ENCODE measurements at places on chromosomes 2 and 18.

DNA sequence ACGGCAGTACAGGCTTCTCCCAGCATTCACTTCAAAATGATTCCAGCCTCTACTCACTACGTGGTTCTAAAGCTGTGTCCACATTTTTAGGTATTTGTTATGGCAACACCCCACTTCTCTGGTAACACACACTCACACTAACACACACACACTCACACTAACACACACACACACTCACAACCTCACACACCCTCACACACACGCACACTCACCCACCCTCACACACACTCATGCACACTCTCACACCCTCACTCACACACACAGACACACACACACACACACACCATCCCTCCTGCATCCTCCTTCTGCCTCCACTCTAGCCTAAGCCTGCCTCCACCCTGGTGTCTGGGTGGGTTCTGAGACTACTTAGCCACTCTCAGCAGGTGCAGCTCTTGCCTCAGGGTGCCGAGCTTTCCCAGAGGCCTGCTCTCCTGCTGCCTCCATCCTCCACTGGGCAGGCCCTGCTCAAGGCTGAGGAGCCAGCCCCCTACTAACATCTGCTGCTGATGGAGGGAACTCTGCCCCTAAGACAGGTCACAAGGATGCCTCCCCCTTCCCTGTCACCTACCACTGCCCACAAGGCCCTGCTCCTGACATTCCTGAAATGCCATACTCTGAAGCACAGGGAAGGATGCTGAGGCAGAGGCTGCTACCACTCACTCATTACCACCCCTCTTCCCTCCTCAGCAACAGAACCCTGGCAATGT, 63.9 kb downstream of the NCAPH start:
- no peak for DNase-seq

GRCh38 chr2:205500065-205500464, 182.2 kb upstream of the NRP2 start:
- no peak for DNase-seq

GRCh38 chr18:33571998-33572787, 5.8 kb upstream of the ASXL3 start:
- DNase-seq: no peak

GRCh38 chr2:28252311-28252710, 140.3 kb upstream of the FOSL2 start:
- no peak for DNase-seq

GRCh38 chr18:58861353-58861752, 3.3 kb upstream of the ZNF532 start:
- DNase-seq: no peak

GRCh38 chr2:166661391-166661790, 167.3 kb upstream of the SCN7A start:
- DNase-seq: no peak

DNA sequence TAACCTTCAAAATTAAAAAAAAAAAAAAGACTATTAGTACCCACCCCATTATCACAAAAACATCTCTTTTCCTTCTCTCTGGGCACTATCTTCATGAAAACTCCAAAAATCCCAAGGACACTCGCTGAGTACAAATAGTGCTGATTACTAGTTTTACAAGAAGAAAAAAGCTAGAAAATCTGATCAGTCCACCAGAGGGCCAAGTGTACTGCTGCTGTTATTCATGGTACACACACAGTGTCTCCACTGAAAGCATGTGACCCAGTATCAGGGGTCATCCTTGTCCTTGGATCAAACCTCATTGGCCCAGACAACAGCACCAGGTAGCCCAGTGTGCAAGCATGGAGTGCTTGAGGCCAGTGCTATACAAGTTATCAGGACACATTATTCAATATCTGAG, 382.7 kb upstream of the KLHL29 start:
- no peak for DNase-seq

DNA sequence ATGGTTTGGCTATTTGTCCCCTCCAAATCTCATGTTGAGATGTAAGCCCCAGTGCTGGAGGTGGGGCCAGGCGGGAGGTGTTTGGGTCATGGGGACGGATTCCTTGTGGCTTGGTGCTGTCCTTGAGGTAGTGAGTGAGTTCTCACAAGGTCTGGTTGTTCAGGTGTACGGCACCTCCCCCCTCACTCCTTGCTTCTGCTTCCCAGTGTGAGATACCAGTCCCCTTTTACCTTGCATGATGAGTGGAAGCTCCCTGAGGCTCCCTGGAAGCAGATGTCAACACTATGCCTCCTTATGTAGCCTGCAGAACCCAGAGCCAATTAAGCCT, 232.6 kb downstream of the LDLRAD4 start:
- no peak for DNase-seq

- DNase-seq: no peak
Observed at GRCh38 chr18:28365411-28365831, 188.5 kb upstream of the CDH2 start.

DNA sequence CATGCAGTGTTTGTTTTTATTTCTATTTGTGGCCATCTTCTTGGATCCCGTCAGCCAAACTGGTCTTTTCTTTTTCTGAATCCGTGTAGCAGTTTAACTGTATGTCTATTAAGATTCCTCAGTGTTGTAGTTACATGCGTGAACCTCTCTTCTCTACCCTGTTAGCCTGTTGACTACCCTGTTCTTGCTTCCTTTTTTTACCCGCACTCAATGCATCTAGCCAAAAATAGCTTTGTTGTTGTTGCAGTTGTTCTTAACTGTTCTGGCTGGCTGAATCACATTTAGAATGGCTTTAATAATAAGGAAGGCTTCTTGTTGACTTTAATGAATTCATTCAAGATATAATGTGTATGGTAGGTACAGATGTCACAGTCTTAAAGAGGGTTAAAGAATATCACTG, 137.1 kb downstream of the LCLAT1 start:
- DNase-seq: no peak

DNA sequence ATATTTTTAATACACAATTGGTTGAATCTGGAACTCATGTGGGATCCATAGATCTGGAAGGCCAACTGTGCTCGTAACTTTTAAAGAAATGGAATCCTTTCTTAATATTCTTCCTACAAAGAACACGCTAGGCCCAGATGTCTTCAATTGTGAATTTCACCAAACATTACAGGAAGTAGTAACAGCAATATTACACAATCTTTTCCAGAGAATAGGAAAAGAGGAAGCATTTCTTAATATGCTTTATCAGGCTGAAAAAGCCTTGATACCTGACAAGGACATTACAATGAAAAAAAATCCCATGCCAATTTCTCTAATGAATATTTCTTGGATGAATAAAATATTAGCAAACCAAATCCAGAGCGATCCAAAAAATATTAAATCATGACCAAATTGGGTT, 80.3 kb upstream of the HAAO start:
- no peak for DNase-seq

DNA sequence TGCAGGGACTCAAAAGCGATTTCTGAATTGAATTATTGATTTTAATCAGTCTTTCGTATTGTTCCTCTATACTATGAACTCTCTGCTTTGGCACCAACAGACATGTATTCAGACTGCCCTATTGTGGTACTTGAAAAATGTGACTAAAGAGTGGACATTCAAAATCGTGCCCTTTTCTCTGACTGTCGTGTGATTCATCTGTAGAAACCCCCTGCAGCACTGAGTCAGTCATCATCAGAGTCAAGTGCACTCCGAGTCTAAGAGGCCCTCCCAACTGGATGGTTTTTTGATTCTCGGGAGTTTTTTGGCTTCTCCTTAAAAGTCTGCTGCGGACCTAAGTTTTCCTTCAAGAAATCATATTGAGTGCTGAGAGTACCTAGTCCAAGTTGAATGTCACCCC, 96.4 kb upstream of the FOSL2 start:
- no peak for DNase-seq

GRCh38 chr18:9905401-9905922, 8.4 kb upstream of the VAPA start:
- no peak for DNase-seq

DNA sequence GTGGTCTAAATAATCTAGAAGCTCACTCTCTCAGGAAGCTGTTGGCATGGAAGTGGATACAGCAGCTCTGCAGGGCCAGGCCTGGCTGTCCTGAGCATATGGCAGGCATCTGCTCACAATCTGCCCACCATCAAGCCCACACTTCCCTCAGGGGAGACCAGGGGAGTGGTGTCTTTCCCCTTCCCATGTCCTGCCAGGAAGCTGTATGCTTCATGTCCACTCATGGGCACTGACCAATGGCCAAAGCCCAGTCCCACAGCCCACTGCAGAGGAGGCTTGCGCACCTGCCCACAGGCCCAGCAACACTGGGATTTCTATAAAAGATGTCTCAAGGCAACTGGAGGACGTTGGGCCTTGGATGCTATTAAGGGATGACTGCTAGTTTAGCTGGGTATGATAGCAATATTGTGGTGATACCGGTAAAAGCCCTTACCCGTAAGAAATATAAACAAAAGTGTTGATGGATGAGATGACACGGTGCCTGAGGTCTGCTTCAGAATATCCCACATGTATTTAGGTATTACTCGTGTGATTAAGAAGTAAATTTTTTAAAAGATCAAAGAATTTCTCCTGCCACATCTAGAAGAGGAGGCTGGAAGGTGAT, 106.7 kb upstream of the CTDP1 start:
- no peak for DNase-seq

GRCh38 chr2:25421820-25422411, 80.2 kb upstream of the DNMT3A start:
- no peak for DNase-seq

GRCh38 chr2:161796192-161796591, 172.0 kb downstream of the SLC4A10 start:
- DNase-seq: no peak

- no peak for DNase-seq
Observed at GRCh38 chr2:133411857-133412256, 156.4 kb downstream of the NCKAP5 start.

- DNase-seq: no peak
Observed at GRCh38 chr2:175030380-175031271, 25.4 kb upstream of the CHN1 start.

DNA sequence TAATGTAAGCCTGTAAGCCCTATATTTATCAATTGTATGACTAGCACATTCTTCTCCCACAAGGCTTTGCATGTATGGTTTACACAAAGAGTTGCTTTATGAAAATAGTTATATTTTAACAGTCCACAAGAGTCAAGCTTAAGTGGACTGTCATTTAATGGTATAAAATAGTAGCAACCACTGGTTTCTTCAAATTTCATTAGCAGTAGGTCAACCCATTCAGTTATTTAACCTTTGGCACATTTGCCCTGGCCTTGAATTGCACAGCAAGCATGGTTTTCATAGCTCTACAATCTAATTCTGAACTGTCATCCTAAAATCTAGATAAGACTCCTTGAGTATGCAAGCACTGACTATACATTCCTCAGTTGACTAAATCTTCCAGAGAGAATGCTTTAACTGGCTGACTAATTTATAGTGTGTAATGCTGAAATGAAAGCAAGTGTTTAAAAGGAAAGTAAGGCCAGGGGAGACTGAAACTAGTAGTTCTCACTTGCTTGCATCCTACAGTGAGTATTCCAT, 1.8 kb downstream of the DPP4 start:
- DNase-seq: no peak

DNA sequence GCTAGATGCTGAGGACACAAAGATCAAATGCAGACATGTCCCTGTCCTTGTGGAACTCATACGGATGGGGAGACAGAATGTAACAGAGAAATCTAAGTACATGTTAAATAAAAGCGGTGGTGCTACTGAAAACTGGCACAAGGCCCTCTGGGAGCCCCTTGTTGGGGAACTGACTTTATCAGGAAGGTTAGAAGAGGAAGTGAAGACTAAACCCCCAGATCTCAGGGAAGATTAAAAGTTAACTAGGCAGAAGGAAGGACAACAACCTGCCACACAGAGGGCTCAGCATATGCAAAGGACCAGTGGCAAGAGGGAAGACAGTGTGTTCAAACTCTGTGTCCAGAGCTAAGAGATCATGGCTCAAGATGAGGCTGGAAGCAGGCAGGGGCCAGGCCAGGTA, 4.8 kb downstream of the CACNB4 start:
- no peak for DNase-seq

- no peak for DNase-seq
Observed at GRCh38 chr2:59076079-59076619, 835.0 kb upstream of the FANCL start.

- no peak for DNase-seq
Observed at GRCh38 chr2:7837237-7837760, 844.6 kb upstream of the ID2 start.

DNA sequence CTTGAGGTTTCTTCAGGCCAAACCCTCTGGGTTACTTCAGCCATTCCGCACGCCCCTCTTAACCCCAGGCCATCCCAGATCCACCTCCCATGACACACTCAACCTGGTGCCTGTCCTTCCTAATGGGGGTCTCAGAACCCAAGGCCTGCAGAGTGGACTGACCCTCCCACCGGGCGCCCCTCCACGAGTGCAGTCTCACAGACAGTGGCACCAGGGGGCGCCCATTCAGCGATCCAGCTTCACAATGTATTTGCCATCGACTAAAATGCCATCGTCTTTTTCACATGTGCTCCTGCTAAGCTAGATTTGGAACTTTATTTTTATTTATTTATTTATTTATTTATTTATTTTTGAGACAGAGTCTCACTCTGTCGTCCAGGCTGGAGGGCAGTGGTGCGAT, 38.5 kb downstream of the INPP5D start:
- DNase-seq: no peak

DNA sequence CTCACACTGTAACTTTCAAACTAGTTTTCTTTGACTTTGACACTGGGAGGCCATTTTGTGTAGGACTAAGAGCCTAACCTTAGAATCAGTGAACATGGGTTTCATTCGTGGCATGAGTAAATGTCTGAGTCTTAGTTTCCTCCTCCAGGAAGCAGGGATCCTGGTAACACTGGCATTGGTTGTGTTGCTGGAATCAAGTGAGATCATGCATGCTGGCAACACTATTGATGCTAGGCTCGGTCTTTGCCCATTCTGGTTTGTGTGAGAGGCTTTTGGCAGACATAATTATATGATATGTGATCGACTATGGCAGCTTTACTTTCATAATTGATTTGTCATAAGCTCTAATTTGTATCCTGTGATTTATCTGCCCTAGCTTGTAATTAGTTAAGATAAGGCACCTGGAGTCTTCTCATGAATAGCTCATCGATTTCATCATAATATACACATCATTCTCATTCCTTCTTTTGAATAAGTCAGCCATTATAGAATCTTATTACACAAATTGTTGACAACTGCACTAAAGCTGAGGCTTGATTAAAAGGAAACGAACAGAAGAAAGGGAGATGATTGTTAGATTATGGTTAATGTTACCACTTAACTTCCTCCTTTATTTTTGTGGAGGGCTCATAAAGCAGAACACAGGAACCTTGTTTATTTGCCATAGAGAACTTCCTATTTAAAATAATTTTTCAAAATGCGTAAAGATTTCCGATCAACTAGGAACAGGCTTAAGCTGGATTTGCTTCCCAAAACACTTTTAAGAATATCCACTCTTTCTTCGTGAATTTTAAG, 12.6 kb downstream of the PPP1R1C start:
- DNase-seq: no peak

DNA sequence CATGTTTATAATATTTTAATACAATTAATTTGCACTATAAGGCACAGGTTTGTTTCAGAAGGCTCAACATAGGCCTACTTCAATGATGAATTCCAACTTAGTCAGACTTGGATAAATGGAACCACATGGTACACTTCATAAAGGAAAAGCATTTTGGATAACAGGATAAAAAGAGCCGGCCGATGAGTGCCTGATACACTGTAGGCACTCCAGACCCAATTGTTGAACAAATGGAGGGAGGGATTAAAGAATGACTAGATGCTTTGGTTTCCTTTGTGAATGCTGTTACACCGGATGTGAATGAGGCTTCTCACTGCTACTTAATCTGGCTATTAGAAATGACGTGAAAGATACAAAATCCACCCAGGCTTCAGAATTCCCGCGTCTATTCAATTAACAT, 104.1 kb upstream of the KCTD1 start:
- no peak for DNase-seq

All from stimulated activated CD8-positive, alpha-beta memory T cell treated with anti-CD3 and anti-CD28 coated beads, Interleukin-7, amount 100 ng/mL, for 4 hours (primary cell).